ENCODE measurements at places on chromosomes 11 and 22.

DNA sequence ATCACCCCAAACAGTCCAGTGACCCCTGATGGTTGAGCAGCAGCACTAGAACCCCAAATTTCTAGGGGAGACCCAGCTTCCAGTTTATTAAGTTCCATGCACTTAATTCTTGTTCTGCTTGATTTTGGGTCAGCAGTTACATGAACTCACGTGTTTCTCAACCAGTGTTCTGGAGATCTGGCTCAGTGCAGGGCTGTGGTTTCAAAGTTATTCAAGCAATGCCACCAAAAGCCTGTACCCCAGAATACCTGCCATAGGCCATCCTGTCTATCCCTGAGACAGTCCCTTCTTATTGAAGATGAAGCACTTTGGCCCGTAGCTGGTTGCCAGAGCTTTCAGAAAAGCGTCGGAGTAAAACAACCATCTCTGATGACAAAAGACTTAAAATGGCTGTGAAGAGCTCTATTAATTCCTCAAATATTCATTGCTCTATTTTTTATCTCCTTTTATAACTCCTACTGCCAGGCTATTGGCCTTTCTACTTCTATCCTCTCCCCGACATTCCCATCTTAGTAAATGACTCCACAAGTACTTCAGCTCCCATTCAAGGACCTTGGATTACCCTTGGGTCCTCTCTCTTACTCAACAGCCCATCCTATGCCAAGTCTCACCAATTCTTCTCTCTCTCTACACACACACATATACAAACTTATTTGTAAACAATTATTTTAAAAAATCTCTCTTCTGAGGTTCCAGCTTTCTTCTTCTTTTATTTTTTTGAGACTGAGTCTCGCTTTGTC lies 18.0 kb upstream of the VPREB1 start:
- no peak for DNase-seq

DNA sequence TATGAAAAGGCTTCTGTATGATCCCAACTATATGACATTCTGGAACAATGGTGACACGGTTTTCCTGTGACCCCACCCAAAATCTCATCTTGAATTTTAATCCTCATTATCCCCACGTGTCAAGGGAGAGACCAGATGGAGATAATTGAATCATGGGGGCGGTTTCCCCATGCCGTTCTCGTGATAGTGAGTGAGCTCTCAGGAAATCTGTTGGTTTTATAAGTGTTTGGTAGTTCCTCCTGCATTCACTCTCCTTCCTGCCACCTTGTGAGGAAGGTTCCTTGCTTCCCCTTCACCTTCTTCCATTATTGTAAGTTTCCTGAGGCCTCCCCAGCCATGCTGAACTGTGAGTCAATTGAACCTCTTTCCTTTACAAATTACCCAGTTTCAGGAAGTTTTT lies 53.1 kb upstream of the TSPAN18 start:
- DNase-seq: no peak

GRCh38 chr11:96204366-96204659 lies 138.7 kb downstream of the MAML2 start:
- DNase-seq: no peak

DNA sequence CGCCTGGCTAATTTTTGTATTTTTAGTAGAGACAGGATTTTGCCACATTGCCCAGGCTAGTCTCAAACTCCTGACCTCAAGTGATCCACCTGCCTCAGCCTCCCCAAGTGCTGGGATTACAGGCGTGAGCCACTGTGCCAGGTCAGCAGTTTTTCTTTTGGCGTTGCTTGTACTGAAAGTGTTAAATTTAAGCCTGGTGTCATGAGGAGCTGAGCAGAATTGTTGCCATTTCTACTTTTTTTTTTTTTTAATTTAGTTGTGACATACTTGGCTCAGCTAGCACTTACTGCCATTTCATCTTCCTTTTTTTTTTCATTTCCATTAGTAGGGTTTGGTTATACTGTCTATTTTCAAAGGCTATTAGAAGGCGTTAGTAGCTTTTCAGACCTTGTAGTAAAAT lies 10.7 kb downstream of the TAB1 start:
- no peak for DNase-seq

- peak; percentile 90 for DNase-seq
These were observed 36.1 kb upstream of the ADSL start for GRCh38 chr22:40310081-40310767.

DNA sequence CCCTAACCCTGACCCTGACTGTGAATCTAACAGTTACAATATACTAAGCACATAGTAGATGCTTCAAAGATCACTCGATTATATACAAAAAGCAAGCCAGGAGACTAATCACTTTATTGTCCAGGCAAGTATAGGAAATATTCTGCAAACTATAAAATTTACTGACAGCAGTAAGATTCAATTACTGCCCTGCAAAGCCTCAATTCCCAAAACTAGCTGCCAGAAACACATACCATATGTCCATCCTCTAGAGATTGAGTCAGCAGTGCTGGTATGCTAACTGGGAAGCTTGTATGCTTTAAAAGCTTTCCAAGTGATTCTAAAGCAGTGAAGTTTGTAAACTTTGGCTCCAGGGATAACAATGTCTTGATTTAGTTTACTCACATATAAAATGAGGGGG lies 26.1 kb downstream of the CSTF3 start:
- DNase-seq: peak; percentile 95

GRCh38 chr11:102469196-102469821 lies 16.7 kb upstream of the TMEM123 start:
- peak; percentile 56 for DNase-seq

GRCh38 chr11:110035357-110035756 lies 57.8 kb upstream of the ZC3H12C start:
- no peak for DNase-seq

DNA sequence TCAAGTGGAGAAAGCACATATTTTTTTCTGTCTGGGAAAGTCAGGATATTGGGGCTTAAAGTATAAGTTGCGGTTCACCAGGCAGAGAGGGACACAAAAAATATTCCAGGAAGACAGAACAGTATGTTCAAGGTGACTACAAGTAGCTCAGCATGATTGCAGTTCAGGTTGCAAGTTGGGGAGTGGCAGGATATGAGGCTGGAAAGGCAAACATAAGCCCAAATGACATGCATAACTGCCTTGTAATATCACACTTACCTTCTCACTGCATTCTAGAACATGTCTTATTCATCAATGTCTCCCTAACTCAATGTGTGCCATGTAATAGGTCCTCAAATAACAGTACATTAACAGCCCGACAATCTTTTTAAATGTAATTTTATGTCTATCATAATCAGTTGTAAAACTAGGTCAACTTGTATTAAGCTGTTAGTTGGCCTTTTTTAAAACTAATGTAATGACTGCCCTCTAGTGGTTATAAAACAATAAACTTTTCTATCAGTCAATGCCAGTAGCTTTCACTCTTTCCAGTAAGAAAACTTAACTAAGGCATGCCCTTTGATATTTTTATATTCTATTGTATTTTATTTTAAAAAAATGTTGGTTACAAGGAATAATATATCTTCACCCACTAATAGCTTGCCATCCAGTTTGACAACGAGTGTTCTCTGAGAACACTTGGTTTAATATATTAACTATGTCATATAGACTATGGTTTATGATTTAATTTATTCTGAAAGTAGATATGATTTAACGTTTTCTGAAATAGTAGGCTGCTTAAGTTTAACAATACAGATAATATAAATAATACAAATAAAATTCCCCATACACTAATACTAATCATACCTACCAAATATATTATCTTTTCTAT lies 39.4 kb upstream of the CFAP300 start:
- DNase-seq: peak; percentile 65

DNA sequence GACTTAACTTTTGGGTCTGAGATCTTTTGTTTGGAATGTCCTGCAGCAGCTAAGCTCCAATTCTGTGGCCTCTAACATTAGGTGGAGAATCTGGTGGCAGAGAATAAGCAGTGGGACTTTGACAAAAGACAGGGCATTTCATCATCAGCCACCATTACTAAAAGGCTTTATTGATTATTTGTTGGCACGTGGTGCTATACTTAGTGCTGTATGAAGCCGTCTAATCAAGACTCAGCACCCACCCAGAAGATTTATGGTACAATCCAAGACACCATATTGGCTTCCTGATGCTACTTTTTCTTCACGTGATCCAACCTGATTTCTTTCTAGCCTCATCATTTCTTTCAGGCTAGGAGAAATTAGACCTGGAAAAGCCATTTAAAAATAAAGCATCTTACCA lies 80.7 kb upstream of the GRAMD1B start:
- no peak for DNase-seq
